ENCODE measurements at places on chromosomes 7 and 10.

DNA sequence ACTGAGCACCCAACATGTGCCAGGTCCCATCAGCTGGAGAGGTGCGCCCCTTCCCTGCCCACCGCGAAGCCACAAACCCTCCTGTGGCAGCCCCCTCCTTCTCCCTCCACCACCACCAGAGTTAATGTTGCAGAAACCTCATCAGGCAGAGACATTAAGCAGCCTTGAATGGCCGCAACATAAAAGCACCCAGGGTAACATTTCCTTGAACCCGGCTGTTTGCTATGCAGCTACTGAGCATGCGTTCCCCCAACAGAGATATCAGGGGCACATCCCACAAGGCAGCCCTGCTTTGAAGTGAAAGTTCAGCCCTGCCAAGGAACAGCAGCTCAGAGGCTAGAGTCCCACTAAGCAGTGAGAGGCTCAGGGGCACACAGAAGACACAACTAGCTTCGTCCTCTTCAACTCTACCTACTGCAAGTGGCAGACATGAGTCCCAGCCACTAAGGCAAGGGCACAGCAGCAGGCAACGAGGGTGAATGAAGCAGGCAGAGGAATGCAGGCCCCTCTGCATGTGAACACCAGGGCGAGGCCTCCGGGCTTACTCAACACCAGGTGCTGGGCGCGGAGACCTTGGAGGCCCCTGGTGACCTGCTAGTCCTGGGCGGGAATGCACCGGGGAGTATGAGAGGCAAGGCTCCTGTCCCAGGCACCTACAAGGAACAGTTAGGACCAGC lies 107.4 kb downstream of the SLIT1 start:
- DNase-seq = no peak

- DNase-seq = no peak
Observed at GRCh38 chr10:17782921-17783665, 26.1 kb upstream of the MRC1 start.

- DNase-seq = no peak
Observed at GRCh38 chr7:131642429-131642828, 86.0 kb upstream of the PODXL start.

DNA sequence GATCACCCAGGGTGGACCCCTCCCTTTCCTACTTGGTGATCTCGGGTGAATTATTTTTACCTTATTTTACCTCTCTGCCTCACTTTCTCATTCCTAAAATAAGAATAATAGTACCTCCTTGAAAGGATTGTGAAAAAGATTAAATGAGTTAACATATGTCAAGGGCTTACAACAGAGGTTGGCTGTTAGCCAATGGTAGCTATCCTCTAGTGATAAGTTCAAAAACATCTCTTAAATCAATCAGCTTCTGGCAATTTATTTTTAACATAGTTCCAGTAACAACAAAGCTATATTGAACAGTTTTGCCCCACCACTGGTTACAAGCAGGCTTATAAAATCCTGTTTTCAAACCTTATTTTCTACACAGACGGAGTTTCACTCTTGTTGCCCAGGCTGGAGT lies 45.4 kb downstream of the TMEM168 start:
- DNase-seq = no peak

GRCh38 chr7:1402791-1403637 lies 56.3 kb downstream of the MICALL2 start:
- DNase-seq = no peak

- DNase-seq = peak; percentile 92
Observed at GRCh38 chr10:3295582-3296151, 123.1 kb upstream of the PITRM1 start.

- DNase-seq = no peak
Observed at GRCh38 chr7:17166824-17167379, 131.6 kb upstream of the AHR start.

DNA sequence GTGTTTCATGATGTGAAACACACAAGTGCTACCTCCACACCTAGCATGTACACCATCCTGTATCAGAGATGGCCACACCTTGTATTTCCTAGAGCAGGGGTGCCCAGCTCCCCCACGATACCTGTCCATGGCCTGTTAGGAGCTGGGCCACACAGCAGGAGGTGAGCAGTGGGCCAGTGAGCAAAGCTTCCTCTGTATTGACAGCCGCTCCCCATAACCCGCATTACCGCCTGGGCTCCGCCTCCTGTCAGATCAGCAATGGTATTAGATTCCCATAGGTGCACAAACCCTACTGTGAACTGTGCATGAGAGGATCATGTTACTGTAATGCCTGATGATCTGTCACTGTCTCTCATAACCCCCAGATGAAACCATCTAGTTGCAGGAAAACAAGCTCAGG lies 145.6 kb upstream of the RNF32 start:
- peak; percentile 38 for DNase-seq

GRCh38 chr10:70816220-70816894 lies 609 bp downstream of the SGPL1 start:
- peak; percentile 79 for DNase-seq
